Hippocampal formation (tissue), 2 donors: ENCODE measurements at places on chromosomes 6 and 20.

GRCh38 chr20:32621071-32621890, 36.1 kb upstream of the NOL4L start:
- no peak for DNase-seq

DNA sequence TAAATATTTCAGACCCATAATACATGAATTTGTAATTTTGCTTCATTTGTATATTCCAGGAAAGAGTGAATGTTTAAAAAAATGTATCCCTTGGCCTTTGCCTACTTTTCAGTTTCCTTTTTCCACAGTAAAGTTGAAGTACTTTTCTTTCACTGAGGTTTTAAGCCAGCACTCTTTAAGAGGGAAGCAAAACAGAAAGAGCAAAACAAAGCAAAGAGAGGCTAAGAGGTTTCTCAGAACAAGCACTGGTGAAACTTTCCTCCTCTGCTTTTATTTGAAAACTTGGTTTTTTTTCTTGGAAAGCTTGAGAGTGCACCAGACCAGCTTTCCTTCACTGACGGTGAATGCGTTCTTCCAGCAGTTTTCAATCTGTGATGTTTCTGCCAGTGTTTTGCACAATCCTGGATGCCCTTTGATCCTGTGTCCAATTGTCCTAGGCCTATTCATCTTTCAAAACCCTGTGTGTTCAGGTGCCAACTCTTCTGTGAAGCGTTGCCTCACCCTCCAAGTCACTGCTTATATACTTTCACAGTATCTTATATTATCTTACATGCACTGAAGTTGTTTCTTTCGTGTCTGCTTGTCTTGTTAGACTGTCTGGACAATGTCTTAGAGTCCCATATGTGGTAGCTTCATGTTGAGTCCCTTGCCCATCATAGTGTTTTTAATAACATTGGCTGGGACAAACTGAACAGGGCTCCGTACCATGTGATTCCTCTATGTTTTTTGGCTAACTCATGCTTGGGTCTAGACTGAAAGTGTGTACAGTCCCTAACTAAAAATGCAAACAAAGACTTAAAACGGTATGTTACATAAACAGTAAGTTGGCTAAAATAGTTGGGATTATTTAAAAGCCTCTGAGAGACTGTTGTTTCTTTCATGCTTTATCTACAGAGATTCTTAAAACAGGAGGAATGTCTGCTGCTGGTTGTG, 1.9 kb downstream of the RNF217 start:
- DNase-seq = peak; percentile 20

DNA sequence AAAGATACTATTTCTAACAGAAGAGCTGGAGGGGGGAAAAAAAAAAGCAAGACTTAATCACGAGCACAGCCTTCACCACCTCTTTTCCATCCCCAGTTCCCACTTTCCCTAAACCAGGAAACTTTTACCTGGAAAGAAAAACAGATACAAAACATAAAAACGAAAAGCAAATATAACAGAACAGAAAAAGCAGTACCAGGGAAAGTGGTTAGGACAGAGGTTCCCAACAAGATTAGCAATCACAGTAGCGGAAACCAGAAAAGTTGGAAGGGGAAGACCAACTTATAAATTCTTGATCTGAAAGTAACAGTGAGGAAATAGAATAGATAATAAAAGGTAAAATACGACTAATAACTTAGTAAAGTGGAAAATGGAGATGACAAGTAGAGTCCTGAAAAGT, 1.2 kb downstream of the DDX39B start:
- no peak for DNase-seq

- DNase-seq = no peak
These were observed 42.8 kb upstream of the PLCG1 start for GRCh38 chr20:41094353-41095055.

DNA sequence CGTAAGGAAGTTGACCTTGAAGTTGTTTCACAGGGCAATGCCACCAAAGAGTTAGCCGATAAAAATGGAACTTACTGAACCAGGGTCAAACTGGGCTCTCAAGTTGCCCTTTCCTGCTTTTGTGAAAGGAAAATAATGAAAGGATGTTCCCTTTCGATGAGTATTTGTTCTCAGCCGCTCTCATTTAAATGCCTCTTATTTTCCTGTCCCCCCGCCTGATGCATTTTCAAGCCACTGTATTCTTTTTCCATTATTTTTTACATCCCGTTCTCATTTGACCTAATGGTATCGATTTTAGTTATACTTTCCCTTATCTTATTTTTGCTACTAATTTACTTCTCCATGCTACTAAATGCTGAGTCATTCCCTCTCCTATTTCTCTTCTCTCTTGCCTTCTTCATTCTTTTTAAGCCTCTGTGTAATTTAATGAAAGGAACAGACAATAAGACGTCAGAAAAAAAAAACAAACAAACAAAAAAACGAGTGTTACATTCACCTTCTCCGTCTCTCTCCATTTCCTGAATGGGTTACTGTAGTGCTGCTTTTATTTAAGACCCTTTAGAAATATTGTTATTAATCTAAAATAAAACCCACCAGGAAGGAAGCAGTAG, 655 bp upstream of the NDUFAF4 start:
- no peak for DNase-seq

GRCh38 chr6:133889557-133890403, 867 bp downstream of the TCF21 start:
- DNase-seq = no peak

- no peak for DNase-seq
These were observed 42.1 kb downstream of the NUDT3 start for GRCh38 chr6:34350137-34350933.

- no peak for DNase-seq
These were observed 61.7 kb downstream of the HDGFL1 start for GRCh38 chr6:22631091-22631490.

DNA sequence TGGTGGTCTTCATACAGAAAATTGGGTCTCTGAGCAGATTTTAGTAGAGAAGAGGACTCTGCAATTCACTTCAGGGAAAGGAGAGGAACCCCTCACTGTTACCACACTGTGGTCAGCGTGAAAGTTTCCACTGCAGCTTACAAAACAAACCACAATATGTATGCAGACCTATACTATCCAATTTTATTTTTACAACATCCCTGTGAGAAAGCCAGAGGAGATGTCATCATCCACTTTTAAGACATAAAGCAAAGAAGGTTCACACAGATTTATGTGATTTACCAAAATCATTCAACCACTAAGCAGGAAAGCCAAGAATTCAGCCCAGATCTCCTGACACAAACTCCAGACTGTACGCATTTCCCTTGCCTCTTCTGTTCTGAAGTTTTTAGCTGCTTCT, 442.4 kb downstream of the FRK start:
- DNase-seq = no peak

- no peak for DNase-seq
These were observed 282.0 kb downstream of the BTBD3 start for GRCh38 chr20:12199703-12200102.

DNA sequence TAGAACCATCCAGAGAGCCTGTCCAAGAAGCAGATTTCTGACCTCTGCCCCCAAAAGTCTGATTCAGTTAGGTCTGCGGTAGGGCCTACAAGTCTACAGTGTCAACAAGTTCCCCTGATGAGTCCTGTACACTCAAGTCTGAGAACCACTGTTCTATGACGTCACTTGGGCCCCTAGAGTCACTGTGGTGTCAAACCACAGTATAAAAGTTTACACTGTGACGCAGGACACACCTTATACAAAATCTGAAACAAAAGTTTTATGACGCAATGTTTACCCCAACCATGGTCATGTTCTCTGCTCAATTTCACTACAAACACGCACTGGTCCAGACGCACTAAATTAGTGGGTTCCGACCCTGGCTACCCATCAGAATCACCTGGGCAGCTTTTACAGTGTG, 17.9 kb downstream of the SLA2 start:
- no peak for DNase-seq

- DNase-seq = no peak
These were observed 9.8 kb downstream of the BCAS4 start for GRCh38 chr20:50804437-50805348.

DNA sequence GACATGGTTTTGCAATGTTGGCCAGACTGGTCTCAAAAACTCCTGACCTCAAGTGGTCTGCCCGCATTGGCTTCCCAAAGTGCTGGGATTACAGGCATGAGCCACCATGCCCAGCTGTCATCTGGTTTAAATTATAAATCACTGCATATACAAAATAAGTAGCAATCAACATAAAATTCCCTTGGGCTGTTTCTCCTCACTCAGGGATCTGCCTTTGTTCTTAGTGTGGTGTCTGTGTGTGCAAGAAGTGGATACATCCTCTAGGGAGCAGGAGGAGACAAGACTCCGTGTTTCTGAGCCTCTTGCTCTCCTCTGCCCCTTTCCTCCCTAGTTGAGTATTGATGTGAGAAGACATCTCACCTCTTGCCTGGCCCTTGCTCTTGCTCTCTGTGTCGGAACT, 65.2 kb upstream of the ADGRF4 start:
- no peak for DNase-seq

- peak; percentile 21 for DNase-seq
These were observed 27.7 kb upstream of the LAMA4 start for GRCh38 chr6:112281821-112282615.

GRCh38 chr20:13307562-13308163, 86.6 kb downstream of the ISM1 start:
- no peak for DNase-seq

DNA sequence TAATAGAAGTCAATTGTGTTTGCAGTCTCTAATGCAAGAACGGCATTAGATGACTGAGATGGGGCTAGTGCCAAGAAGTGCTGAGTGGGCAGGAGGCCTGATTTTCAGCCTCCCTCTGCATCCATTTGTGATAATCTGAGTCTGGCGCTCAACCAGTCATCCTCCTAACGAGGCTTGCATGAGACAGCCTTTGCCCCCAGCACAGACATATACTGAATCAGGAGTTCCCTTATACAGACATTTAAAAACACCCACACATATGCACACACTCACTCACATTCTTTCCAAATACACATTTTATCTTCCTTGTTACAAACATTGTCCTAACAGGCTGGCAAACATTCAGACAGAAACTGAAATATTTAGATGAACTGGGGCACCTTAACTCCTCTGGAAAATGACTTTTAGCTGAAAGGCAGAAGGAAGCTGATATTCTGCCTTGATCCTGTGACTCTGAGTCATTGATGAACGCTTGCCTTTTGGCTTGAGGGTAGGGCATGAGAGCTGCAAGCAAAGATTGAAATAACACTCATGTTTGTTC, 562.3 kb downstream of the DHX35 start:
- no peak for DNase-seq

DNA sequence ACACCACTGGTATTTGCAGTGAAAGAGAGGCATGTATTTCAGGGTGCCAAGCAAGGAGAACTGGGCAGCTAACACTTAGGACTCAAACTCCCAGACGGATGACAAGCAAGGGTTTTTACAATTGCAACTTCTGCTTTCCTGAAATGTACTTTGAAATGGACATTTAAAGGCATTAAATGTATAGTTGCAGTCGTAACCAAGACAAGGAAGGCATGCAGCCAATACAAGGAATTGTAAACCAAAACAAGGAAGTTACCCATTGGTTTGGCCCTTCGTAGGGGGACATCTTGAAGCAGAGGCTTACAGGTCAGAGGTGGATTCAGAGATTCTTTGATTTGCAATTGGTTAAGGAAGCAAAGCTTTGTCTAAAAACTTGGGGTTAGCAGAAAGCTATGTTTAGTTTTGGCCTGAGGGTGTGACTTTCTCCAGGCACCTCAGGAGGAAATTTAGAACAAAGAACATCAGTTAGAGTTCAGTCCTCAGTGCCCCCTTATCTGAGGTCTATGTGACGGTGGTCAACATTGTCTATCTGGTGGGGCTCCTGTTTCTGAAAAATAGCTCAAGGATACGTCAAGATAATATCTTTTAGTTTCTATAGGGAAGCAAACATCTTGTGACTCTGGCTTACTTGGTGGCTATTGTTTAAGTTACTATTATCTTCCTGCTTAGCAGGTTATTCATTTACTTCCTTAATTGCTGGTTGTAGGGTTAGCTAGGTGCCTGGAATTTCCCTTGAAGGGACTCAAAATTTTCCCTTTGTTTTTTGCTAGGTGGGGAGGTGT, 266.0 kb downstream of the CD83 start:
- DNase-seq = no peak

GRCh38 chr6:121828146-121828886, 392.9 kb downstream of the GJA1 start:
- no peak for DNase-seq

DNA sequence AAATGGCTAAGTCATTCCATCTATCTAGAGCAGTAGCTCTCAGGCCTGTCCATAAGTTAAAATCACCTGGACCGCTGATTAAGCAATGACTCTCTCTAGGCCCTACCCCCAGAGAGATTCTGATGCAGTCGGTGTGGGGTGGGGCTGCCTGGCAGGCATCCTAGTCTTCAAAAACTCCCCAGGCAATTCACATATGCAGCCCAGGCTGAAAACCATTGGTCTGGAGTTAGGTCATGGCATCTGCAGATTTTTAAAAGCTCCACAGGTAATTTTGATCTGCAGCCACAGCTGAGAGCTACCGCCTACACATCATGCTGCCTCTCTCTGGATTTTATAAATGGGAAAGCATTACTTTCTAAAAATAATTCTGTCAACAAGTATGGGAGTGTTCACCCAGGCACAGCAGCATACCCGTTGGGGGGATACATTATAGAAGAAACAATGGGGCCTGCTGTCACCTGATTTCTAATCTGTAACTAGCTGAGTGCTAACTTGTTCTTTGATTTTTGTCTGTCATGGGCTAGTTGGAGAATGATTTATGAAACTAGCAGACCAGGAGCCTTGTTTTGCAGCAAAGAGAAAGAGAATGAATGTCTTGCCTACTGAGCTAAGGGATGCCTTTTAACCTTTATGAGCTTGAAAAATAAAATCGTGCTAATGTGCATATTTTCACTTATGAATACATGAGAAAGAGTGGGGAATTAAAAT, 44.1 kb upstream of the ATXN1 start:
- no peak for DNase-seq

- DNase-seq = no peak
These were observed 927 bp upstream of the MANEA start for GRCh38 chr6:95576218-95576997.

DNA sequence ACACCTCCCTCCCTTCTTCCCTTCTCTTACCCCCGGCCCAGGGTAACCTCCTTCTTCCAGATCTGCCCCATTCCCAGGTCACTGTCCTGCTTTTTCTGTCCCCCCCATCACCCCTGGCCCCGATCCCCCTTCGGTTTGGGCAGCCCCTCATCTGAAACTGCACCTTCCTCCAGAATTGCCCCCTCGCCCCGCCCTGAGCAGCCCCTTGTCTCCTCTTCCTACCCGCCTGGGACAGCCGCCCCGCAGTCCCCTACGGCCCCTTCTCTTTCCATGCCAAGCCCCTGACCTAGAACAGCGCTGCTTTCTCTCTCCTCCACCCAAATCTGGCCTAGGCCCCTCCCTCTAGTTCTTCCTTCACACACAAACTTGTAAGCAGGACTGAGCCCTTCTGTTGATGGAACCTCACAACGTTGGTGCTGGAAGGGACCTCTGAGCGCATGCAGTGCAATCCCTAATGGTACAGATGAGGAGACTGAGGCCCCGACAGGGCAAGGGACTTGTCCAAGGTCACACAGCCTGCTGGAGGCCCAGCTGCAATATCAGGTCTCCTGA, 630 bp downstream of the PPP2R5D start:
- no peak for DNase-seq

DNA sequence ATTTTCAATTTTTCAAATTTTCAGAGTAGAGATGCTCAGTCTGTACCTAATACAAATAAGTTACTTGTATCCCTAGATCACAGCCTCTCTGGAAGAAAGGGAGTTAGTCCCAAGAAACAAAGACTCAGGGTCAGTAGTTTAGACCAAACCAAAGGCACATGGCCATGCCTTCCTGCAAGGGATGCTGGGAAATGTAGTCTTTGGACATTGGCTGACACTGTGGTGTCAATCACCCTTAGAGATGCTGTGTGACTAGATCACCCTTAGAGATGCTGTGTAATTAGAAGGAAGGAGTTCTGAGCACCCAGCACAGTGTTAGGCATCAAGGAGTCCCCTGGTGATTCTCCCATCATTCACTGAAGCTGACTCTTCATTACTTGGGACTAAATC, 202.1 kb downstream of the NFATC2 start:
- no peak for DNase-seq
